ENCODE measurements at places on chromosomes 16 and 17.

GRCh38 chr17:39264119-39264518 lies 38.4 kb upstream of the STAC2 start:
- no peak for DNase-seq

GRCh38 chr17:76078860-76079534 lies at the start of gene ZACN:
Gene ZACN (plus strand): TSS chr17:76079182. CDS start chr17:76079265, 83 bp downstream.
- DNase-seq, result no peak

DNA sequence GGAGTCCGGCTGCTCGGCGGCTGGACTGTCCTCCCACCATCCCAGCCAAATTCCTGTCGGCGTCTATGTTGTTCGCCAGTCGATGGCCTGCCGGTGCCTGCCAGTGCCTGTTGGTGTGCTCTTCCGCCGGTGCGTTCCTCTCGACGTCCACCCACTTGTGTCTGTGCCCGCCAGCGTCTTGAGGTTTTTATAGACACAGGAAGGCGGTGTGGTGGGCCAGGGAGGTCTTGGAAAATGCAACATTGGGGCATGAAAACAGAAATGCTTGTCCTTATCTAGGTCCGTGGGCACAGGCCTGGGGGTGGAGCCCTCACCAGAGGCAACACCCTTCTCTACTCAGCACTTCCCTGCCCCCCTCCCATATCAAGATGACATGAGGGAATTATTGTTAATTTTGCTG lies 167.8 kb downstream of the IRF8 start:
- DNase-seq, result no peak

DNA sequence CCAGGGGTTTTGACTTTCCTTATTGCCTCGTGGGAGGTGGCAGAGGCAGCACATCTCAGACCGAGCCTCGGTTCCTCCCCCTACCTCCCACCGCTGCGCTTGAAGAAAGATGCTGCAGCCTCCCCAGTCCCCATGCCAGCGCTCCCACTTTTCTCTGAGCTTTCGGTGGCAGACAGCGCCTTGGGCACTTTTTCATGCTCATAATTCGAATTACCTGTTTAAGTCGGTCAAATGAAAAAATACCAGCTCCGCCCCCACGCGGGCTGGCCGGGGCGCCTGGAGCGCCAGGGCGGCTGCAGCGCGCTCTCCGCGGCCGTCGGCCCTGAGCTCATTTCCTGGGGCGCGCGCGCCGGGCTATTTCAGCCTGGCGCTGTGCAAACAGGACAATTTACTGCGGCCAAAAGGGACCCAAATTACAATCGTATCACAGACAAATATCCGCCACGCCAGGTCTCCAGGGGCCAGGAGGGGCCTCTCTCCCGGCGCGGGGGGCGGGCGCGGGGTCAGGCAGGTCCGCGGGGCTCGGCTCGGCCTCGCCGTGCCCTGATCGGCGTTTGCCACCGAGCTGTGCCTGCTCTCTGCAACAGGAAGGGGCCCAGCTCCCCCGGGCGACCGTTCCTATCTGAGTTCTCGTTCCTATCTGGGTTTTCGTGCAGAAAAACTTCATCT lies 45.0 kb downstream of the SOST start:
- DNase-seq, result peak; percentile 5

Measured in nucleus accumbens (tissue), 56 donors.